GOT3 (cell line): ENCODE measurements at places on chromosomes 11 and 22.
A peak's percentile ranks its signal among the peaks of the same experiment; 100 is the strongest.

DNA sequence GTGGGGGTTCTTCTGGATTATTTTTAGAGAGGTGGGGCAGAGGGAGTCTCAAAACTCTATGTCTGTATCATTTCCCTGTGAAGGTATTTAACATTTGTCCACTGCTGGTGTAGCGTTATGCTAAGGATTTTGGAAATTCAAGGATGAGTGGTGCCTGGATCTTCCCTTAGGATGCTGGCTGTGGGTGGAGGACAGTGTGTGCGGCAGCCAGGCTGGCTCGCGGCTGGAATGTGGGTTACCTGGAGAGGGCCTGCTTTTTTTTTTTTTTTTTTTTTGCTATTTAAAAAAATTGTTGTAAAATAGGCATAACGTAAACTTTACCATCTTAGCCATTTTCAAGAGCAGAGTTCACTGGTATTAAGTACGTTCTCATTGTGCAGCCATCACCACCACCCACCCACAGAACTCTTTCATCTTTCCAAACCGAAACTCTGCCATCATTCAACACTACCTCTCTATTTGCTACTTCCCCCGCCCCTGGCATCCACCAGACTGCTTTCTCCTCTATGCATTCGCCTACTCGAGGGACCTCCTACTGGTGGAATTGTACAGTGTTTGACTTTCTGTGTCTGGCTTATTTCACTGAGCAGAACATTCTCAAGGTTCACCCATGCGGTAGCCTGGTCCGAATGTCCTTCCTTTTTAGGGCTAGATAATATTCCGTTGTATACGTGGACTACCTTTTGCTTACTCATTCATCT lies 67.1 kb downstream of the PARVB start:
- DNase-seq, result no peak

DNA sequence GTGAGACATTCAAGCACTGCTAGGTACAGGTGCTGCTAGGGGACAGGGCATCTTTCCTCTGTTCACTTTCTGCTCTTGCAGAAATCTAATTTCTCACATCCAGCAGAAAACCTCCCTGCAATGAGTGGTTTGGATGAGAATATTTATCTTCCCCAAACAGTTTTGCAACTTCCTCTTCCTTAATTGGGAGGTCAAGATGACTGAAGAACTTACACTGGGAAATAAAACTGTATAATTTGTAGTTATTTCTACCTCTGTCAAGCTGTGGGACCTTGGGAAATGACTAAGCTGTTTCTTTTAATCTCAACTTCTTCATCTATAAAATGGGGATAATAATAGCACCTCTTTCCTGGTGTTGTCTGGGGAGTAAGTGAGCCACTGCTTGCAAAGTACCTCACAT lies 69.8 kb downstream of the PRR5L start:
- DNase-seq, result no peak

DNA sequence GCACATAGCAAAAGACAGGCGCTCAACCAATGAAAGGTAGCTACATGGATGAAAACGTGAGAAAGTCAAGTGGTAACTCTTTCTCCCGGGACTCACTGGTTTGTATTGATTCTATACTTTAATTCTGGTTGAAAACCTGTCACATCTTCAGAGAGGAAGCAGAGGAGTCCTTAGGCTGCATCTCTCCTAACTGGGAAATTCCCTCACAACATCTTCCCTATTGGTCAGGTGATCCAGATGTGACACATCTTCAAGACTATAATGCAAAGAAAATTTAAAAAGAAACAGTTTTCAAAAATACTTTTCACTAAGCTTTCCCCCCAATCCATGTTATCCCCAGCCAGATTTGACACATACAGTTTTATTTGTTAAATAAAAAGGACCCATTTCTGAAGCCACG lies 62.7 kb upstream of the RCN1 start:
- no peak for DNase-seq

DNA sequence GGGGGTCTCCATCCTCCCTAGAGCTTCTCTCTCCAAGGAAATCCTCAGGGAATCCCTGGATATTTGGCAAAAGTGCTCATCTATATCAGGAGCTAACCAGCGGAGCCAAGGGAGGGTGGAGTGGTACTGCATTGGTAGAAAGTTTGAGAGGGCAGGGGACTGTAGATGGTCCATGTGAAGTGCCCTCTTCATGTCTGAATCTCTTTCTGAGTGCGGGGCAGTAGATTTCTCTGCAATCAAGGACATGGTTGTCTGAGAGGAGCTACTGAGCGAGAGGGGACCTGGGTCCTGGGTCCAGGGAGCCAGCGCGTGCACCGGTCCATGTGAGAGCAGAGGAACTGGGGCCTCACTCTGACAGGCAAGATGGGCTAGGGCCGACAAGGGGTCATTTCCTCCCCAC lies 701 bp downstream of the DIXDC1 start:
- DNase-seq, result no peak

GRCh38 chr22:19714312-19715187 lies at the start of gene SEPTIN5:
SEPTIN5 (plus strand) TSS chr22:19714503; CDS start chr22:19714589, 86 bp downstream.
- DNase-seq, result no peak

- DNase-seq, result no peak
These were observed 19.1 kb upstream of the KCNQ1OT1 start for GRCh38 chr11:2718817-2719438.

DNA sequence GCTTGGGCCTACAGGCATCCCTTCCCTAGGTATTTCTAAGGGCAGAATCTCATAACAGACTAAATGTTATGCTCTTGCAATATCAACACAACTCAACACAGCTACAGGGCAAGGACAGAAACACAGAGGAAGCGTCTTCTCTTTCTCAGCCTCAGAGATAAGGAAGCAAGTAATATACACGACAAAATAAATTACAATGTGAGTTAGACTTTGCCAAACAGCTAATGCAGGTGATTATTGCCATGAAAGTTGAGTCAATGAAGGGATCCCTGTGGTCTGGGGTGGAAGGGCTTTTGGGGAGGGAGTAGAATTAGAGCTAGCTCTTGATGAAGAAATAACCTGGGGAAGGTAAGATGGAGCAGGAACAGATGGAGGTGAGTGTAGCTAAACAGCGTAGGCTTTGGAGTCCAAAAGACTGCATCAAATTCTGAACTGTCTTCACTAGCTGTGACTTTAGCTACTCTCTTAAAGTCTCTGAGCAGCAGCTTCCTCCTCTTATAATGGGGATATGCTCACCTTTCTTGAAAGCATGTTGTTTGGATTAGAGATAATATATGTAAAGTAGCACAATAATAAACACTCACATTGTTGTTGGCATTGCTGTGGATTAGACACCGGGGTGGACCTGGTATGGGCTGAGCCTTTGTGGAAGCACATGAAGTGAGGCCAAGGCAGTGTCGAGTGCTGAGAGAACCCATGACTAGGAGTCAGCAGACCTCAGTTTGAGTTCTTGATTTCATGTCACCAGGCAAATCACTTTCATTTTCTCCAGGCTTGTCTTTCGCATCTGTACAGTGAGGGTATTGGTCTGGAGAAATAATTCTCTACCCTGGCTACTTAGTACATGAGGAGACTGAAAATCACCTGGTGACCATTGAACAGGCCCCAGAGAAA lies 41.0 kb upstream of the AQP11 start:
- no peak for DNase-seq

- DNase-seq, result no peak
These were observed 2.1 kb downstream of the CERK start for GRCh38 chr22:46735747-46736608.

DNA sequence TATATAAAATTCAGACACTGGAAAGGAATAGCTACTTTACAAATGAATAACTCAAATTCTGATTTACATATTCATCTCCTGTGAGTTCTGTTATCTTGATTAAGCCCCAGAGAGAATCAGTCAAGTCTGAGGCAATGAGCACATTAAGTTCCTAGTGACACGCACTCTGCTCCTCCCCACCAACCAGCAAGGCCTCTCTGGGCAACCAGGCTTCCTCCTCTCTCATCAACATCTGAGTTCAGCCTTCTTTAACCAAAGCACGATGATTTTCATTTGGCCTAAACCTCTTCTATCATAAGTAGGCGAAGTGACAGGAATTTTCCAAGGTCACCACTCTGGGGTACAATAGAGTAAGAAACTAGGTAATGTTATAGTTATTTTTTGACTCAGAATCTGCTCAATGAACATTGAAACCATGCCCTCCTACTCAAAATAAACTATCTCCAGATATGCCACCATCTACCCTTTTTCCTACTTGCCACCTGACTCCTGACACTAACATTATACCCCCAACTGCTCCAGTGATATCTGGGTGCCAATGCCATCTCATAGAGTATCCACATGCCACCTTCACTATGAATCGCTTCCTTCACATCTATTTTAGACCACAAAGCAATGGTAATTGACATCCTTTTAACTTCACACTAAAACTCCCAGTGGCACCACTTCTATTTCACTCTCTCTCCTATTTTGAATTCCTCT lies 114.8 kb downstream of the FAM76B start:
- DNase-seq, result no peak

DNA sequence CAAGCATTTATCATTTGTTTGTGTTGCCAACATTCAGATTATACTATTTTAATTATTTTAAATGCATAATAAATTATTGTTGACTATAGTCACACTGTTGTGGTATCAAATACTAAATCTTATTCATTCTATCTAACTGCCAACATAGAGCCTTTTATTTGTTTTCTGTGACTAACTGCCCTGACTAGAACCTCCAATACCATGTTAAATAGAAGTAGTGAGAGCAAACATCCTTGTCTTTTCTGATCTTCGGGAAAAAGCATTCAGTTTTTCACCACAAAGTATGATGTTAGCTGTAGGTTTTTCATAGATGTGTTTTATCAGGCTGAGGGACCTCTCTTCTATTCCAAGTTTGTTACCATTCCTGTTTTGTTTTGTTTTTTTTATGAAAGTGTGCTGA lies 15.2 kb downstream of the TRIM34 start:
- no peak for DNase-seq

DNA sequence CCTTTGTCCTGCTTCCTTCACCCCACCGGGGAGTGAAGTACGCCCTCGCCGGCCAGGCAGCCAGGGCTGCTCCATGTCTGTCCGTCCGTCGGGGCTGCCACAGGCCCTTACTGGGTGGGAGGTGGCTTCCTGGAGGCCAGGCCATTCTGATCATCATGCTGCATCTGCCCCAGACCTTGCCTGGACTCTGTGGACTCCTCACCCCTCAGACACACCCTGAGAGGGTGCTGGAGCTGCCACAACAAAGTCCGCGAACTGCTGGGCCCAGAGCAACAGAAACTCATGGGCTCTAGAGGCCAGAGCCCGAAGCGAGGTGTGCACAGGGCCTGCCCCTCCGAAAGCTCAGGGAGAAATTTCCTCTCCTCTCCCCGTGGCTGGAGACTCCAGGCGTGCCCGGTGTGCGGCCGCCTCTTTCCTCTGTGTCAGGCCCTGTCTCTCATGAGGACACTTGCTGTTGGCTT lies 124.2 kb downstream of the KCNQ1OT1 start:
- DNase-seq, result no peak

- no peak for DNase-seq
These were observed 30.7 kb downstream of the SCUBE2 start for GRCh38 chr11:9060700-9061111.

DNA sequence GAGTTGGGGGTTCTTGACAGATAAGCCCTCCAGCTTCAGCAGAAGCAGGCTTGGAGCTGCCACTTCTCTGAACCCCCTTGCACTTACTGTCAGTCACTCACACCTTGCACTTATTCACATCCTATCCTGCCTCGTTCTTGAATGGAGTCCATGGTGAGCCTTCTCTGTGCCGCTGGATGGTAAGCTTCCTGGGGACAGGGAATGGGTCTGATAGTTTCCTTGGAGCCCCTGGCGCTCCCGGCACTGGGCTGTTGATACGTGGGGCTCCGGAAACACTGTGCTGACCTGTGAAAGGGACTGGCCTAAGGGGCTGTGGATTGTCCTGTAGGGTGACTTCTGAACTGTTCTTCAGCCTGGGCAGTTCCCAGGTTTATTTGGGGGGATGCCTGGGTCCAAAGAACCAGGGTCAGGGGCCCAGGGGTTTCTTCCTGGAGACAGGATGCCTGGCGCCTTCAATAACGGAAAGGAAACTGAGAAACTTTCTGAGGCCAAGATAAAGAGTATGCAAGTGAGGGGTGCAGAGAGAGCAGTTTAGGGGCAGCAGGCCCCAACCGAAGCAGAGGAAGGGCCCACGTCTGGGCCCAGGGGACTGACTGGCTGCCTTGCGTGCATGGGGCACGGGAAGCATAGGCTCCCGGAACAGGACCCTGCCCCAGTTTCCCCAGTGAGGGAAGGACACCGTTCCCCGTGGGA lies 709 bp upstream of the ST3GAL4 start:
- DNase-seq, result no peak

- no peak for DNase-seq
These were observed 344.9 kb downstream of the SOX6 start for GRCh38 chr11:16011396-16011795.

DNA sequence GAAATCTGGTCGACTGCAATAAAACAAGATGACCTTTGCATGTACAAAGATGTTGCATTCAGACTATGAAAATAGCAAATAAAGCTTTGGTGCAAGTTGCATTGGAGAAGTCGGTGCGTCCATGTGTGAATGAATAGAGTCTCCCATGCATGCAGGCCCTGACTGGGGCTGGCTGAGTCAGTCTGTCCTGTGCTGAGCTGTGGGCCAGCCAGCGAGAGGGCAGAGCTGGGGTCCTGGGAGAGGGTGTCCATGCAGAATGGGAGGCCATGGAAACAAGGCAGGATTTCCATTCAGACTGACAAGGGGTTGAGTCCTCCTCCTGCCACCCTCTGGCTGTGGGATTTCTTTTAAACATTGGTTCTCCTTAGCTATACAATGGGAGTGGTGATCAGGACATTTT lies 2.3 kb upstream of the CRYBB3 start:
- DNase-seq, result no peak

- DNase-seq, result peak; percentile 81
These were observed at the start of gene SAMM50 for GRCh38 chr22:43955040-43955882. SAMM50 (plus strand) TSS chr22:43955442; CDS start chr22:43955578, 136 bp downstream.

DNA sequence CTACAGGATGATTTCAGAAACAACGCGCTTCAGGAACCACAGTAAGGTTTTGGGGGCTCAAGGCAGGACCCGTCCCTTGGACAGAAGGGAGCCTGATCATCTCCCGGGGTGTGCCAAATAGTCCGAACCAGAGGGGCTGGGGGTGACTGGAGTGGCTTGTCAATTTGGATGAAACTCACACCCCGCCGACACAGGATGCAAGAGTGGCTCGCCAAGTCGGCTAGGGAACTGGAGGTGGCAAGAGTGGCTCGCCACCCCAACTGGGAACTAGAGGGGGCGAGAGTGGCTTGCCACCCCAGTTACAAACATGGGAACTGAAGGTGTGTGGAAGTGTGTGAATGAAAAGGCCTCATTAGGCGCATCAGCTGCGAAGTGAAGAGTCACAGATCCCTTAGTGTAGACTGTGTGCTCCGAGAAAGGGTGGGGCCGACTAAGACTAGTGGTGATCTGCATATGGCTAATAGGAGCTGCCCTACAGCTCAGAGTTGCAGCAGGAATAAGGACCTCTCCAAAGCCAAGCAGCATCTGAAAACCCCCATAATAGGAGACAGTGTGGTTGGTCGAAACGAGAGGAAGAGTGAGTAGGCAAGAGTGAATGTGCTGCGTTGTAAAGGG lies 26.6 kb upstream of the CPT1A start:
- no peak for DNase-seq

- DNase-seq, result no peak
These were observed 114.2 kb downstream of the CCDC34 start for GRCh38 chr11:27248576-27249509.

DNA sequence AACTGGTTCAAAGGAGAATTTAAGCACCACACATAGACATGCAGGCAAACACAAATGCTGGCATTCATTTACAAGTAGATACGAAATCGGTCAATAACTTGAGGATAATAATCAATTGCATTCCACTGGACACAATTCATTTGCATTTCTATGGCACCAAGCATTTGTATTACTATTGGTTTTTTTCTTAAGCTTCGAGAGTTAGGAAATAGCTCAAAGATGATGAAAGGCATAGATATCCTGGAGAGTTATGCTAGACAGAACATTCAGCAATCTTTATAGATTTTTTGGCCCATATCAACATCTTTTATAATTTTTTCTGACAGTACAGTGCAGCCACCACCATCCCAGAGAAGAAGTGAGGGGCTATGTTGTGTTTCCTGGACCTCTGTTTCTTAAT lies 544.4 kb downstream of the MIAT start:
- DNase-seq, result no peak
